Activated T-helper 17 cell treated with anti-CD3 and anti-CD28 coated beads, Interleukin-2, amount 50 U/mL, for 72 hours (primary cell): ENCODE measurements at places on chromosomes 12 and 14.

GRCh38 chr12:109814600-109815150 is 18.5 kb downstream of the TRPV4 start:
- no peak for ATAC-seq

DNA sequence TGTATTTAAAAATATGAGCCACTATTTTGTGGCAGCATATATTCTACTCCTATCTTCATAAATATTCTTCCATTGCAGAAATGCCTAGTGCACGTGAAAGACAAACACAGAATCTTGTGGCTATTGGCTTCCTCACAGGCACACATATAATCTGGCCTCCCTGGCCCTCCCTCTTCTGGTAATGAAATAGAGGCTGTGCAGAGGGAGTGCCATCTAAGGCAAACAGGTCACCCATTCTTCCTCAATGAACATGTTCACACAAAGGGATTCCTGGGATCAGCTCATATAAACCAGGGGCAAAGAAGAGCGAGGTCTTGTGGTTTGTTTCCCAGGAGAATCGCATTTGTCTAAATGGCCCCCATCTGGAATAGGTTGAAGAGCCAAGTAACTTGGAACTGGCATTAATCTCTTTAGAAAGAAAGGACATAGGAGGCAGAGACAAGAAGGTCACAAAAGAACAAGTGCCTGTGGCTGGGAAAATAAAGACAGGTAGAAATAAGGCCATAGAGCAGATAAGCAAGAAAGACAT is 171.6 kb upstream of the PTPRQ start:
- no peak for ATAC-seq

GRCh38 chr14:24098927-24099813 is 5.1 kb downstream of the PCK2 start:
- ATAC-seq: no peak

DNA sequence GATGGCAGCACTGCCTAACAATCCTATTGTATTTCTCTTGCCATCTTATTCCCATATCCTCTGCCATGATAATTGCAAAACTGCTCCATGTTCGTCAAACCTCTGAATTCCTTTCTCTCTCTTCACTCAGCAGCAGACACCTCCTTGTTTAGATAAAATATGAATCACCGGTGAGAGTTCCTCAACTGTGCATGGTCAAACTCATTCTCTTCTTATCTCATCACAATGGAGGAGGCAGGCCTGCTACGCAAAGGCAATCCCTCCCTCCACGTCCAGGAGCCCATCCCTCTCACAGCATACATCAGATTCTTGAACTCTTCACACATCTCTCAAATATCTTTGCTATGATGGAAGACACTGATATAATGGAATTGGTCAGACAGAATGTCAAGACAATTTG is 90.1 kb upstream of the DAAM1 start:
- no peak for ATAC-seq

DNA sequence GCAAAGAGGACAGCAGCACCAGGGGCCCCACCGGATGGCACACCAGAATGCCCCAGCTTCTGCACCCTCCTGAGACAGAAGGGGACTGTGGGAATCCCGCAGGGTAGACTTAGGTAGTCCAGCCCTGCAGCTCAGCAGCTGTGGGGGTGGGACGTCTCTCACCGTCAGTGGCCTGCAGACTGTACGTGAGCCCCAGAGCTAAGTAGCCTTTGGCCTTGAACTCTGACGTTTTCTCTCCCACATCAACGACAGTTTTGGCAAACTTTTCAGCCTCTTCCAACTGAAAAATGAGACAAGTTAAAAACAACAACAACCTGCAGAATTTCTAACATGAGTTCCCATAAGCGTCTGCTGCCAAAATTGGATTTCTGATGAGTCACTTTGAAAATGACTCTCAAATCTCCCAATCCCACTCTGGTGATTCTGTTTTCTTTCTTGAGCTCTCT is 161.4 kb downstream of the TTC7B start:
- ATAC-seq: no peak

DNA sequence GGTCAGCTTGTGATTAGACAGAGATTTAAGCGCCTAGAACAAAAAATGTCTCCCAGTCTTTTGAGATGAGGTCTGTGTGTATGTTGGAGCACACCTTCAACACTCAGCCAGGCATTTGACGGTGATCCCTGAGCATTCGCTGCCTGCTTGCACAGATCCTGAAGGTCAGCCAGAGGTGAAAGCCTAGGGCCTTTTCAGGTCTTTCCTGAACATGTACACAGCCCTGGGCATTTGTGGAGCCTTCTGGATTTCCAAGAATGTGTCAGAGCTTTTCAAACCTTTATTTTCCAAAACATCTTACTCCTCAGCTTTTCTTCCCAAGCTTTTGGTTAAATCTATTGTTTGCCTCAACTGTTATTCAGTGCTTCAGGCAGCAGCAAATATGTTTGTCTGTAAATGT is 59.1 kb upstream of the AMN start:
- ATAC-seq: no peak

DNA sequence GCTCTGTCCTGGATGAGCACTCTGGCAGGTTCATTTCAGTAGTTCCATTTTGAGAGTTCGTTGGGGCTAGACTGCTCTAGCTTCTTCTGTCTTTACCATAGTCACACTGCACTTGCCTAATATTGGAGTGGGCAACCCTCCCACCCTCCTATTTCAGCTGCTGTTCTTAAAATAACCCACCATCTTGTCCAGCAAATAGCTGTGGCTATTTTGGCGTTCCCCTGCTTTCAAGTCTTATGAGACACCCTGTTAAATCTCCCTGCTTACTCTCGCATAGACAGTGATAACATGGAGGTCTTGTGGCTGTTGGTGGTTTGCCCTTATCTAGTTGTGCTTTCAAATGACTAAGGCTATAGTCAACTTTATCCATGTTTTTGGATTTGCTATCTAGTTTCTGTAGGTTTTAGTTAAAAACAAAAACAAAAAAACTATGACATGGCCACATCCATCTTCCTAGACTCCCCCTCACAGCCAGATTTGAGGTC is 65.5 kb downstream of the LRP6 start:
- ATAC-seq: peak; percentile 92

- no peak for ATAC-seq
These were observed 1566.9 kb upstream of the TMEM132C start for GRCh38 chr12:126700096-126700495.

DNA sequence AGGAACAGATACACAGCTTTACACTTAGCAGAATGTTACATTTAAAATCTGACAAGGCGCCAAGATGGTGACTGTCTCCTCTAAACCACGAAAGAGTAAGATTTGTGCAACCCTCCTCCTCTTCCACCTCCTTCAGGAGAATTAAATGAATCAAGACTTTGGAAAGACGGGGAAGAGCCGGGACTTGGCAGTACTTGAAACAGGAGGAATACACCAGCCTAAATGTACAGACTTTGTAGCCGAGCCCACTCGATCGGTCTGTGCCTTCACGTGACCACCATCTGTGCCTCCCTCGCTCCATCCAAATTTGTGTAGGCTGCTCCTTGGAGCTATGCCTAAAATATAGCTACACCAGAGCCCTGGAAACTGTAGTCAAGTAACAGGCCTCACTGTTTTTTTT is 38.3 kb downstream of the SSPN start:
- no peak for ATAC-seq

DNA sequence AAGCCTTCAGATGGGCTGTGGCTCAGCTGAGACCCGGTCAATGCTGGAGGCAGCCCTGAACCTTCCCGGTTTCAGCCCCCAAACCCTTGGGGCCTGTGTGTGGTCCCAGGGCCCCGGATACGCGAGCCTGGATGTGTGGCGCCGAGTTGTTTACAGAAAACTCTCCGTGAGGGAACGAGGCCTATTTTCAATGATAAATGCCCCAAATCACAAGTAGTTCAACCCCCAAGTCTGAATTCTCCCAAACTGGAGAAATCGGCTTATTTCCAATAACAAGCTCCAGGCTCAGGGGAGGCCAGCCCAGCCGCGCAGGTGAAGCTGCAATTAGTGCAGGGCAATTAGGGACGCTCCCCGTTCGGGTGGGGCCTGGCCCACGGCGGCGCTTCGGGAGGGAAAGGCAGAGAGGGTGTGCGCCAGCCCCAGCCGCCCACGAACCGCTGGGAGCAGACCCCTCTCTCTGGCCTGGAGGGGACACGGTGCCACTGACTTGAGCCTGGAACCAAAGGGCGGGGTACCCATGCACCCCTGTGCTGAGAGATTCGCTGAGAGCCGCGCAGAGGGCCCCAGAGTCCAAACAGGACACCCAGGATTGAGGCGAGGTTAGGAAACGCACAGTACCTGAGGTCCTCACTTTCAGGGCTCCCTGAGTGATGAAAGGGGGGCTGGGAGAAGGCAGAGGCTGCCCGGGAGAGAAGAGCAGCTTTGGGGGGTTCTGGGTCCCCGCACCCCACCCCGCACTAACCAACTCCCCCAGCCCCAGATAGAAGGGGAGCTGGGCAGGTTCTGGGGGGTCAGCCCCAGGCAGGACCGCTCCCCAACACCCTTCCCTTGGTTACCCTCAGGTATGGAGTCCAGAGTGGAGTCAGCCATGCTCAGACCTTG is 14.2 kb upstream of the ANKRD9 start:
- no peak for ATAC-seq

DNA sequence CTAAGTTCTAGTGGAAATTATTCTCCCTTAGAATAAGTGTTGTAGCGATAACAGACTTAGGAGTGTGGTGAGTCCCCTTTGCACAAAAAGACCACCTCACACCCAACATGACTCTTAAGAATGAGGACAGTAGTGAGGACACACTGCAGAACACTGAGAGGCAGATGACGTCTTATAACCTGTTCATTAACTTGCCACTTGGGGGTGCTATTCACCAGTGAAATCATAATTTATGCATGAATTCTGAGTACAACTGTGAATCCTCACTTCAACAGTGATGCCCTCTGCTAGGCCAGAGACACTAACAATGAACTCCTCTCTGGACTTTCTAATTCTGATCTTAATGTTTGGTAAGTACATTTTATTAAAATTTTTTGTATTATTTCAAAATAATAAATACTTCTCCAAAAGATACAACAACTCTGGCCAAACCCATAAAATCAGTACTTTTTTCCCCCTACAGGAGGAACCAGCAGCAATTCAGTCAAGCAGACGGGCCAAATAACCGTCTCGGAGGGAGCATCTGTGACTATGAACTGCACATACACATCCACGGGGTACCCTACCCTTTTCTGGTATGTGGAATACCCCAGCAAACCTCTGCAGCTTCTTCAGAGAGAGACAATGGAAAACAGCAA is 274.7 kb downstream of the DAD1 start:
- ATAC-seq: no peak
